Keratinocyte (primary cell): ENCODE measurements at places on chromosomes 6 and 20.

- peak overlapping the region; percentile 100 for H3K27ac ChIP-seq
- H3K27me3 ChIP-seq: no peaks in the 10 kb centered on the region
- H3K4me3 ChIP-seq: peak overlapping the region; percentile 99
- peaks cover 24% of the 10 kb centered on the region for H3K4me1 ChIP-seq
- no peak for DNase-seq
These were observed 2.2 kb upstream of the TFAP2A start for GRCh38 chr6:10416863-10417641.

- peaks cover 29% of the 10 kb centered on the region for H3K4me1 ChIP-seq
- peak; percentile 19 for DNase-seq
- no peaks in the 10 kb centered on the region for H3K27me3 ChIP-seq
- H3K27ac ChIP-seq: no peak overlapping the region
- H3K36me3 ChIP-seq: no peaks in the 10 kb centered on the region
- no peak overlapping the region for H3K4me3 ChIP-seq
These were observed 89.2 kb upstream of the HIVEP1 start for GRCh38 chr6:11922901-11923300.

DNA sequence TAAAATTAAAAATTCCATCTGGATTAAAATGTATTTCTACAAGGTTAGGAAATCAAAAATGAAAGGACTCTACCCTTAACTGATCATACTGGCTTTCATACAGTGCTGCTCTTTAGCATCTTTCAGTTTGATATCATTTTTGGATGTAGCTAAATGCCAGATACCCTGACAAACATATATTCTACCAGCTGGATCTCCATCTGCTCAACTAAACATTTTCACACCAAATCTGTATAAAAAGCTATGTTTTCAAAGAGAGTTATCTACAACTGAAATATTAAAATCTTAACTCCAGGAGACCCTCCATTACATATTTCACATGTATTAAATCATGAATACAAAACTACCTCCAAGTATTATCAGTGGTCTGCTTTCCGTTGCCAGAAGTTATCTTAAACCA lies 95.7 kb downstream of the EPHA7 start:
- no peaks in the 10 kb centered on the region for H3K4me1 ChIP-seq
- no peaks in the 10 kb centered on the region for H3K27me3 ChIP-seq
- no peak overlapping the region for H3K27ac ChIP-seq
- no peak overlapping the region for H3K4me3 ChIP-seq

- peaks cover 66% of the 10 kb centered on the region for H3K27me3 ChIP-seq
- DNase-seq: no peak
- no peak overlapping the region for H3K27ac ChIP-seq
- no peak overlapping the region for H3K4me3 ChIP-seq
These were observed 121.6 kb upstream of the PMEPA1 start for GRCh38 chr20:57831326-57831992.
